ENCODE measurements at places on chromosomes 11 and 22.

DNA sequence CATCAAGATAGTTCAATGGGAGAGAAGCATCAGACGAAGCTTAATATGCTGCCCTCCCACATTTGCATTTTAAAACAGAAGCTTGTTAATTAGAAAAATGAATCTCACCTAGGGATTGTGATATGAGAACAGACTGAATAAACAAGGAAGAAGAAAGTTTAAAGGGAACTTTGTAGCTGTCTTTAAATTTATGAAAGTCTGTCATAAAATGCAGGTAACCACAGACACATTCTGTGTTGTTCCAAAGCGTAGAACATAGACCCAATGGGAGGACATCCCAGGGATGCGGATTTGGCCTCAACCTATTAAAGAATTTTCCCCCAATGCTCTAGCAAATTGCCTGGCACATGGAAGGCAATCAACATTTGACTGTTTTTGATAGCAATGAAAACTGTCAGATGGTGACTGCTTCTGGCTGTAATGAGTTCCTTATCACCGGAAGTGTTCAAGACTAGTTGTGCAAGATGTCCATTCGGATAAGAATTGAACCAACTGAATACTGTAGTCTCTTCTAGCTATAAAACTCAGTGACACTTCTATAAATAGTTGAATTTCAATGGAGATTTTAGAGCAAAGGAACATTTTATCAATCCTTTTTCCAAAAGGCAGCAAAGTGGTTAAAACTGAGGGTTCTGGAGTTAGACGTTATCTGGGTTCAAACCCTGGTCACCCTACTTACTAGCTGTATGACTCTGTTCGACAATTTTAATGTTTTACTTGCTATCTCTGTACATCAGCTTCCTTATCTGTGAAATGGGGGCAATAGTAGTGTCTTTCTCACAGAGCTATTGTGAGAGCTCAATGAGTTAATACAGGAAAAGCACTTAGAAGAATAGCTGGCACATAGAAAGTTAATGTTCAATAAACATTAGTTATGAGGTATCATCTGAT is 64.9 kb downstream of the LIF start:
- no peak for DNase-seq

DNA sequence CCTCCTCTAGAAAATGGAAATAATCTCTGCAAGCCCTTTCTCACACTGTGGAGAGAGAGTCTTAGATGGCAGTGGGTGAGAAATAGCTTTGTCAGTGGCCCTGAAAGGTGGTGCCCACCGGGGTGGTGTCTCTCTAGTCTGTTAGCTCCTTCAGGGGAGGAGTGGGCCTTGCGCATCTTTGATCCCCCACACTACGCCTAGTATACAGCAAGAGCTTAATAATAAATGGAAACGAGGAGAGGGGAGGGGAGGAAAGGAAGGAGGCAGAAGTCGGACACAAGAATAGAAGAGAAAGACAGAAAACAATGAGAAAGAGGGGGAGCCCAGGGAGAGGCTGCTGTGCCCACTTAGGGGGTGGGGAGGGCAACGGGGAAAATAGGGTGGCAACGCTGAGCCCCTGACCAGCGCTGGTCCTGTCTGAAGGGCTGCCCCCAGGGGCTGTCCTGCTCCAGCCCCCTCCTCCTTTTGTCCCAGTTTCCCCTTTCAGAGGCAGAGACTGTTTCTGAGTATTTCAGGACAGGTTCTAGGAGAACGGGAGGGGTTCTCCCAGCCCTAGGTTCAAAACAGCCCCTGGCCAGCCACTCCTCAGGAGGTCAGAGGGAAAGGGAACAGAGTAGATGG is 1.2 kb downstream of the ARRB1 start:
- DNase-seq, result no peak

DNA sequence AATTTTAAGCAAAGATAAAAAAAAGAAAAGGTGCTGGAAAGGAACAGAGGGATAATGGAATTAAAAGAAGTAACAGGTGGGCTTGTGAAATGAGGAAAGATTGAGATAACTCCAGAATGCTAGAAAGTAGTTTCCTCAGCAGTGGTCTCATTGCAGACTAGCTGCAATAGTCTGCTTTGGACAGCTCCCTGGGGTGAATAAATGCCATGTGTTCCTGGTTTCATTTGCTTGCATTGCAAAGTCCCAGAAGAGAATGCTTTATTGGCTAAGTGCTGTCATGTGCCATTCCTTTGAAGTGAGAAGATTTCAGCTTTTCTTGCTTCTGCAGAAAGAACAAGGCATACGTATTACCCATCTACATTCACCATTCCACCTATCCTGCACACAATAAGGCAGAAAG is 478.8 kb upstream of the RAG2 start:
- DNase-seq, result no peak

DNA sequence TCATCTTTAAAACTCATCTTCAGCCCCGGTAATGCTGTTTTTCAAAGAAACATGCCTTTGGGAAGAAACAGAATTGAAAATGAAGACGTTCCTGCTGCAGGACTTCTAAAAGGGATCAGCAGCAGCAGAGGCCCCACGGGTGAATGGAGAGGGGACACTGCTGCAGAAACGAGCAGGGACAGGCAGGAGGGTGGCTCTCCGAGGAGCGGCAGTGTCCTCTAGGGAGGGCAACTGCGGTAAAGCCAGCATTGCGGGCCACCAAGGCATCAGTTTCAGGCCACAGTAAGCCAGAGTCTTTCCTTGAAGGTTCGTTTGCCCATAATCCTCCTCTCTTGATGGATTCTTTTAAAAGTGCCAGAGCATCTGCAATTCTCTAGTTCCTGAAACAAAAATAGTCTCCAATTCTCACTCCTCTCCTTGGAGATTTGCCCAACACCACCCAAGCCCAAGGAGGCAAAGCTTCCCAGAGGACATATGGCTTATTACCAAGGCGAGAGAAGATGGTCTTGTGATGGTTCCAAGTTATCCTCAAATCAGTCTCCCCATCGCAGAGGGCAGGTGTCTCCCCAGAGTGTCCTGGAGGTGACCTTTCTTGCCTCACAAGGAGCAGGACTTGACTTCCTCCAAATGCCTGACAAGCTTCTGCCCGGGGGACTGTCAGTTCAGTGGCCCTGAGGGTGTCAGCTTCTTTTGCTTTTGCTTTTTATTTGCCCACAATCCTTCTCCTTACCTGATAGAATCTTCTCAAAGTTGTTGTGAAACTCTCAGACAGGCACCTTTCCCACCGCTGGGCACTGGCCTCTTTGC is 341.1 kb upstream of the B3GAT1 start:
- DNase-seq, result no peak

DNA sequence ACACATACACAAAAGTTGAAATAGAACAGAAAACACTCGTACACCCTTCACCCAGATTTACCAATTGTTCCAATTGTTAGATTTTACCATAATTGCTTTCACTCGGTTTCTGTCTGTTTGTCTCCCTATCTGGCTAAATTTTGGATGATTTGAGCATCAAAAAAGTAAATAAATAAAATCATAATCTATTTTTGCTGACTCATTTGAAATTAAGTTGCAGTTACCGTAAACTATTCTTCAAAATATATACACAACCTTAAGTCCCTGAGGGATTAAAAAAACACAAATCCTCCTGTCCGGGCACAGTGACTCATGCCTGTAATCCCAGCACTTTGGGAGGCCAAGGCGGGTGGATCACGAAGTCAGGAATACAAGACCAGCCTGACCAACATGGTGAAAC is 81.3 kb upstream of the SYT9 start:
- DNase-seq, result no peak

DNA sequence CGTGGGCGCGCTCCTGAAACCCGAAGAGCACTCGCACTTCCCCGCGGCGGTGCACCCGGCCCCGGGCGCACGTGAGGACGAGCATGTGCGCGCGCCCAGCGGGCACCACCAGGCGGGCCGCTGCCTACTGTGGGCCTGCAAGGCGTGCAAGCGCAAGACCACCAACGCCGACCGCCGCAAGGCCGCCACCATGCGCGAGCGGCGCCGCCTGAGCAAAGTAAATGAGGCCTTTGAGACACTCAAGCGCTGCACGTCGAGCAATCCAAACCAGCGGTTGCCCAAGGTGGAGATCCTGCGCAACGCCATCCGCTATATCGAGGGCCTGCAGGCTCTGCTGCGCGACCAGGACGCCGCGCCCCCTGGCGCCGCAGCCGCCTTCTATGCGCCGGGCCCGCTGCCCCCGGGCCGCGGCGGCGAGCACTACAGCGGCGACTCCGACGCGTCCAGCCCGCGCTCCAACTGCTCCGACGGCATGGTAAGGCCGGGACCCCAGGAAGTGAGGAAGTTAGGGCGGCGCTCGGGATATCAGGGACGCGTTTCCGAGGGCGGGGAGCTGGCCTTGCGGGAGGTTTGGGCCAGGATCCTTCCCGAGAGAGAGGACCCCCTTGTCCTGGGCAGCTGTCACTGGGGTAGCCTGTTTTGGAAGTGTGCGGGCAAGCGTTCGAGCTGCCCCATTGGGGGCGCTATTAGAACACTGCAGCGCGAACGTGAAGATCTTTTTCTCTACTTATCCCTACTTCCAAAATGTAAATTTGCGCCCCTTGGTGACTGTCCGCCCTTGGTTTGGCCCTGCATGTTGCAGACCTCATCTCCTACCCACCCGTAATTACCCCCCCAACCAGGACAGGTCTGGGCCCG is 796 bp downstream of the MYOD1 start:
- no peak for DNase-seq

- DNase-seq, result no peak
Measured at GRCh38 chr11:17490938-17491337, 14.3 kb upstream of the ABCC8 start.

DNA sequence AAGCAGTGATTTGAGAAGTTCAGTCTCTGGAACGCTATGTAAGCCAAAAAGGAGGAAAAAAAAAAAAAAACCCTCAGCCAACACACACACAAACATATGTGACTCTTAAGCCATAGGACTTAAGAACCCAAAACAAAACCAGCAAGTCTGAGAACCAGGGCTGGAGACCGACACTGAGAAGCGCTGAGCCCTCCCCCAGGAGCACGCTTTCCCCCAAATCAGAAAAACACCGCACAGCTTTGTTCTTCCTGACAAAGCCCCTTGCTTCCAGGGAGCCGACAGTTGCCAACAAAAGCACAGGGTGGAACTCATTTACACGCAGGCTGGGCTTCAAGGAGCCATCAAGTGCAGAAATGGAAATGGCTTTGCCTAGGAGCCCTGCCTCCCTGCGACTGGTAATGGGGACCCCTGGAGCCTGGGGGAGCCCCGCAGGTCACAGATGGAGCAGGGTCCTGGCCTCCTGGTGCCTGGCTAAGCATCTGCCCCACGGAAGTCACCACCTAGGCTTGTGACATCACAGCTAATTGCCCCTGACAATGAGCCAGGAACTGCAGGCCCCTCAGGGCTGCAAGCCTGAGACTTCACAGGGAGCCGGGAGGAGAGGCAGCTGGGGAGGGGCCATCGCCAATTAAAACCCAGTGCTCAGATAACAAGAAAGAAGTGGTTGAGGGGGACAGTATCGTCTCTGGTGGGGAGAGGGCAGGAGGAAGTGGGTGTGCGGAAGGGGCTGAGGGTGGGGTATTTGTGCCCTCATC is 66.9 kb downstream of the NFAM1 start:
- DNase-seq, result no peak

GRCh38 chr11:108199446-108200321 is 22.8 kb downstream of the NPAT start:
- DNase-seq, result peak; percentile 94

DNA sequence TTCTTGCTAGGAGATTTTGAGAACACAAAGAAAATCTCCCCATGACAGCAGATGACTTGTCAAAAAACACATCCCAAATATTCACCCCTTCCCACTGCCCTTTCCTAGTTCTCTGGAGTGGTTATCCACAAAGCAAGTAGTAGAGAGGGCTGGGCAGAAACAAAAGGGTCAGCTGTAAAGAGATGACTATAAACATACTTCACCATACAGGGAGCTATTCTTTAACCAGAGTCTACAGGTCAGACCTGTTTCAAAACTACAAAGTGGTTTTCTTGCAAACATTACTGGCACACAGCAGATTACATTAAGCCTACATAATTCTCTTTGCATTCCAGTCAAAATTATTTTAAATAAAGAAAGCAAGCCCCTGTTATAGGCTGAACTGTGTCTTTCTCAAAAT is 47.7 kb upstream of the NFRKB start:
- DNase-seq, result no peak

DNA sequence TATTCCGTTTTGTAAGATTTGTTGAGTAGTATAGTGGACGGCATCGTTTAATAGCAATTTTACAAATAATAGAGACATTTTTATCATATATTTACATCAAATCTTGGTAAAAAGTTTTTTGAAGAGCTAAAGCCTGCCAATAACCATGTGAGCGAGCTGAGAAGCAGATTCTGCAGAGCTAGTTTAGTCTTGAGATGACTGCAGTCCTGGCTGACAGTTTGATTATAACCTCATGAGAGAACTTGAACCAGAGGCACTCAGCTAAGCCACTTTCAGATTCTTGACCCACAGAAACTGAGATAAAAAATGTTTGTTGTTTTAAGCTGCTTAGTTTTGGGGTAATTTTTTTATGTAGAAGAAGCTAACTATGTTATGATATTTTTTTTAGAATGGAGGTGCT is 78.9 kb downstream of the PDE3B start:
- DNase-seq, result no peak

DNA sequence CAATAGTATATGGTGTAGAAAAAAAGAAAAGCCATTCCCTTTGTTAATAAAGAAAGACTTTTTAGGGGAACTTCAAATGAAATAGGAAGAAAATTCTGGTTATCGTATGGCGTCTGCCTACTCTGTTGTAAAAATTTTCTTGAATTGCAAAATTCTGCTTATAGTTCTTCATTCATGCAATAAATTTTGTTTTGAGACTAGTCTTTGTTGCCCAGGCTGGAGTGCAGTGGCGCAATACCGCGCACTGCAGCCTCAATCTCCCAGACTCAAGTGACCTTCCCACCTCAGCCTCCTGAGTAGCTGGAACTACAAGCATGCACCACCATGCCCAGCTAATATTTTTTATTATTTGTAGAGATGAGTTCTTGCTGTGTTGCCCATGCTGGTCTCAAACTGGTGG is 5.8 kb downstream of the DDIAS start:
- peak; percentile 82 for DNase-seq

Data from inflammatory macrophage treated with lipopolysaccharide for 1 hour (primary cell).